ENCODE measurements at places on chromosomes 2 and 18.

GRCh38 chr2:240956171-240956934 lies 42.1 kb upstream of the SNED1 start:
- H3K4me1 ChIP-seq = no peaks in the 10 kb centered on the region
- peak; percentile 1 for DNase-seq
- H3K27me3 ChIP-seq = peaks cover 21% of the 10 kb centered on the region
- no peak overlapping the region for H3K27ac ChIP-seq
- no peak overlapping the region for H3K4me3 ChIP-seq

DNA sequence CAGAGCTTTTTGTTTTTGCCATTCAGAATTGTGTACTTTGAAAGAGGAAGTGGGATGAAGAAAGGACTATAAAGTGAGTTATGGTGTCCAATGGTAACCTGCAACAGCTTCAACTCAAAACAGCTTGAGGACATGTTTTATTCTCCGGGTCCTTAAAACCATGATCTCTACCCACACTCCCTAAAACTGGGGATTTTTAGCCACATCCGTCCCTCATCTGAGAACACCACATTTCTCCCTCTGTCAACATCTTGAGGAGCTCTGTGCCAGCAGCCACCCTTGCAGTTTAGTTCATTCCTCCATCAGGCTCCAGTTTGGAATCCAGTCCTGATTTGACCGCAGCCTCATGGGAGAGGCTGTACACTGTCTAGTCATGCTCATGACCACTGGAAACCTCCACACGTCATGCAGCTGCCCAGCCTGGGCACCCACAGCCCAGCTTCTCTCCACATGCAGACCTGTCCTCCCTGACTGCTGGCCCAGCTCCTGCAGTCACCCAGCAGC lies 62.6 kb downstream of the C18orf63 start:
- H3K27ac ChIP-seq = no peak overlapping the region
- H3K27me3 ChIP-seq = peaks cover 19% of the 10 kb centered on the region
- DNase-seq = no peak
- no peak overlapping the region for H3K4me3 ChIP-seq
- no peaks in the 10 kb centered on the region for H3K36me3 ChIP-seq

DNA sequence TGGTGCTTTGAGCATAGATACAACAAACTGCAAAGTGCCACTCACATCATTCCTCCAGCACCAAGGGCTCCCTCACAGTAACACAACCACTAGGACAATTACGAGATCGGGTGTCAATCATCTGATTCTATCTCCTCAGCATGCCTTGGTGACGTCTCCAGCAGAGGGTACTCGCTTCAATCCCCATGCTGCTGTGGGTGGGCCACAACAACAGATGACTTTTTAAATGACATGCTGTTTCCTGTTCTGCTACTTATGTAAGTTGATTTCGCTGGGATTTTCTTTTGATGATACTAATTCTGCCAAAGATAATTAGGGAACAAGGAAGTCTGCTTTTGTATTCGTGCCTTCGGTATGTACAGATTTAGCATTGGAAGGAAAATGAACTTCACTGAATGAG lies 1113.0 kb downstream of the BCL11A start:
- no peak for DNase-seq
- peaks cover 5% of the 10 kb centered on the region for H3K4me1 ChIP-seq
- no peaks in the 10 kb centered on the region for H3K27me3 ChIP-seq
- H3K27ac ChIP-seq = no peak overlapping the region
- no peak overlapping the region for H3K4me3 ChIP-seq

GRCh38 chr2:225006730-225007129 lies 35.5 kb downstream of the DOCK10 start:
- H3K4me3 ChIP-seq = no peak overlapping the region
- no peaks in the 10 kb centered on the region for H3K4me1 ChIP-seq
- H3K36me3 ChIP-seq = no peaks in the 10 kb centered on the region
- H3K27ac ChIP-seq = no peak overlapping the region
- DNase-seq = no peak
- H3K27me3 ChIP-seq = no peaks in the 10 kb centered on the region

- no peak for DNase-seq
- H3K4me3 ChIP-seq = no peak overlapping the region
- H3K27ac ChIP-seq = no peak overlapping the region
- peaks cover 5% of the 10 kb centered on the region for H3K4me1 ChIP-seq
- no peaks in the 10 kb centered on the region for H3K36me3 ChIP-seq
Observed at GRCh38 chr2:98691303-98691702, 39.6 kb downstream of the MGAT4A start.

- DNase-seq = no peak
- no peak overlapping the region for H3K27ac ChIP-seq
Observed at GRCh38 chr2:468648-469336, 180.9 kb upstream of the ALKAL2 start.

- H3K27me3 ChIP-seq = no peaks in the 10 kb centered on the region
- no peaks in the 10 kb centered on the region for H3K36me3 ChIP-seq
- no peak overlapping the region for H3K4me3 ChIP-seq
- no peak for DNase-seq
- H3K27ac ChIP-seq = no peak overlapping the region
Observed at GRCh38 chr18:33239298-33239697, 201.2 kb downstream of the CCDC178 start.

DNA sequence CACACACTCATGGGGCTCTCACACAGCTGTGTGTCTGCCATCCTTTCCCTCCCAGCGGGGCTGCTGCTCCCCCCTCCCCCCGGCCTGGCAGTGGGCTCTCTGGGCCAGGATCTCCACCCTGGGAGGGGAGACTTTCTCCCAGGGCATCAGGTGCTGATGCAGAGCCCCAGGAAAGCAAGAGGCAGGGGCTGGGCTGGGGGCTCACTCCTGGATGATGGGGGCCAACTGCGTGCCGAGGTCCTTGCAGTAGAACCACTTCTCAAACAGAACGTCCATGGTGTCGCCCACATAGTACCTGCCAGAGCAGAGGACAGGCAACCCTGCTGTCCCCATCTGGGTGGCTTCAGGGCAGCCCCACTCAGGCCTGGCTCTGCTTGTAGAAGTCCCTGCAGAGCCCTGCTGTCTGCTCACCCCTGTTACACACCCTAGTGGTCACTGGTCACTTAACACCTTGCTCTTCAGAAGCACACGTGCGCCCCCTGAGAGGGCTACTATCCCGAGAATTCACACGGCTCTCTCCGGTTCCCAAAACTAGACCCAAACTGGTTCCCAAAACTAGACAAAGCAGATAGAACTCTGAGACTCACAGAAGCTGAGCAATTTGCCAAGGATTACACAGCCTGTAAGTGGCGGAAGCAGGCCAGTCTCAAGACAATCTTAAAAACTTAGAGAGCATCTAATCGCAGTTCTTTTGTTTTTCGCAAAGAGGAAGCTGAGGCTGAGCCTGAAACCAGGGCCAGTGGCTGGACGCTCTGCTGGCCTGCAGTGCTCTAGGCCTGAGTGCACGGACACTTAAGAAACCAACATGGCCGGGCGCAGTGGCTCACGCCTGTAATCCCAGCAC lies 6.6 kb upstream of the OXER1 start:
- DNase-seq = no peak
- H3K27ac ChIP-seq = no peak overlapping the region
- H3K27me3 ChIP-seq = no peaks in the 10 kb centered on the region
- H3K4me3 ChIP-seq = no peak overlapping the region
- H3K36me3 ChIP-seq = no peaks in the 10 kb centered on the region

- H3K27ac ChIP-seq = no peak overlapping the region
- H3K27me3 ChIP-seq = peaks cover 23% of the 10 kb centered on the region
- H3K36me3 ChIP-seq = no peaks in the 10 kb centered on the region
- no peak overlapping the region for H3K4me3 ChIP-seq
- DNase-seq = no peak
Observed at GRCh38 chr2:41828052-41828643, 219.7 kb upstream of the PKDCC start.

DNA sequence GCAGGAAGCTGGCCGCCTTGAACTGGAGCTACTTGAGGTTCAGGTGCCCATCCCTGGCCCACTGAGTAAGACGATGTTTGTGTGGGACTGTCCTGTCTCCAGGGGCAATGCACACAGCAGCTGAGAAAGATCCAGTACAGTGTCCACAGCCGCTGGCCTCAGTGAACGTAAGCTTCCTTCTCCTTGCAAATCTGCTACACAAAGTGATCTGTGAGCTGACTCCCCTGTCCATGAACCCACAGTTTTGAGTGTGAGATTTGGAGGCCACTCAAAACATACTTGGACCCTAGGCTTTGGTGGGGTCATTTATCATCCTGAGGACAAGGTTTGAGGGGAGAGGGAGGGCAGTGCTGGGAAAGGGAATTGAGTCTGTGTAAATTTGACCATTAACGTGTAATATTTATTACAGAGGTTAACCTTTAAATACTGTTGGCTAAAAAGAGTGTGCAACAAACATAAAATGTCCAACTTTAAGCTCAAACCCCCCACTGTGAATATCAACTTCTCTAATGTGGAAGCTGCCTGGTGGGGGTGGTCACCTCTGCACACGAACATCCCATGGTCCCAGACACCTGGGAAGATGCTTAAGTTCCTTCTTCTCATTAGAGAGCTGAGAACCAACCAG lies 4.9 kb upstream of the CYS1 start:
- peaks cover 11% of the 10 kb centered on the region for H3K4me1 ChIP-seq
- DNase-seq = no peak
- no peak overlapping the region for H3K27ac ChIP-seq

GRCh38 chr2:77995161-77995560 lies 473.0 kb upstream of the LRRTM4 start:
- no peaks in the 10 kb centered on the region for H3K27me3 ChIP-seq
- no peak for DNase-seq
- H3K27ac ChIP-seq = no peak overlapping the region
- no peaks in the 10 kb centered on the region for H3K4me1 ChIP-seq
- H3K4me3 ChIP-seq = no peak overlapping the region

DNA sequence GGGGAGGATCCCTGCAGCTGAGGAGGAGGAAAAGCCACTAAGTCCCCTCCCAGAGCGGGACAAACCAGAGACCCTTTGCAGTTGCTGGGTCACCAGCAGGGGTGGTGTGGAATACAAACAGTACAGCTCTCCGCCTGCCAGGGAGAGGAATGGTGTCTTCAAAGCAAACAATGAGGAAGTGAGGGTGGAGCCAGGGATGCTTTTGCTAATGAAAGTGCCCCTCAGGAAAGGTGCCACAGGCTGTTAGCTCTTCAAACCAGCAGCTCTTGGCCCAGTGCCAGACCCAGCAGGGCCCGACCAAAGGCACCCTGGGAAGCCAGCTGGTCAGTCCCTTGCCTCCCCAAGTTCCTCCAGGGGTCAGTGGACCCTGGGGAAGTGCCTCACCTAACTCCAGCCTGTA lies 102.8 kb downstream of the HIBCH start:
- peak; percentile 40 for DNase-seq
- H3K36me3 ChIP-seq = peaks cover 14% of the 10 kb centered on the region
- H3K27ac ChIP-seq = no peak overlapping the region
- H3K27me3 ChIP-seq = no peaks in the 10 kb centered on the region
- H3K4me3 ChIP-seq = no peak overlapping the region

DNA sequence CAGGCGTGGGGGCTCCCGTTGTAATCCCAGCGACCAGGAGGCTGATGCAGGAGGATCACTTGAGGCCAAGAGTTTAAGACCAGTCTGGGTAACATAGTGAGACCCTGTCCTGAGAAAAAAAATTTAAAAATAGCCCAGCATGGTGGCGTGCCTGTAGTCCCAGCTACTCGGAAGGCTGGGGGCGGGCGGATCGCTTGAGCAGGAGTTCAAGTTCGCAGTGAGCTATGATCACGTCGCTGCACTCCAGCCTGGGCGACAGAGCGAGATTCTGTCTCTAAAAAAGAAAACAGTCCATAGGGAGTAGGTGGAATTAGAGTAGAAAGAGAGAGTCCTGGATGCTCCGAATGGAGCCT lies 325 bp upstream of the TTLL4 start:
- peak overlapping the region; percentile 92 for H3K4me3 ChIP-seq
- peaks cover 2% of the 10 kb centered on the region for H3K36me3 ChIP-seq
- no peak overlapping the region for H3K27ac ChIP-seq
- no peak for DNase-seq

DNA sequence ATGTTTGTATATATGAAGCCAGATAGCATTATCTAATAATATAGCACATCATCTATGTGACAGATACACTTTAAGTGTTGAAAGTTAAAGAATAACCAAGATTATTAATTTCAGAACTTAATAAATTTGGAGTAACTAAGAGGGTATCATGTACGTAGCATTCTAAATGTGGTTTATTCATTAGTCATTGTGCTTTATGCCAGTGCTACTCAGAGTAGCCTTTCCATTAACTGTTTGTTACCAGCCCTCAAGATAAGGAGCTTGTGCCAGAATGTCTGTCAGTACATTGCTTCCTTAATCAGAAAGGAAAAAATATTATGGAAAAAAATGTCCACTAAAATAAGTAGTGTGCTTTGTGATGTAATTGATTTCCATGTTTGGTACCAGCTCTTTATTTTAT lies 94.9 kb upstream of the TWSG1 start:
- peaks cover 12% of the 10 kb centered on the region for H3K36me3 ChIP-seq
- no peak overlapping the region for H3K4me3 ChIP-seq
- no peaks in the 10 kb centered on the region for H3K4me1 ChIP-seq
- H3K27me3 ChIP-seq = no peaks in the 10 kb centered on the region
- H3K27ac ChIP-seq = no peak overlapping the region
- no peak for DNase-seq

DNA sequence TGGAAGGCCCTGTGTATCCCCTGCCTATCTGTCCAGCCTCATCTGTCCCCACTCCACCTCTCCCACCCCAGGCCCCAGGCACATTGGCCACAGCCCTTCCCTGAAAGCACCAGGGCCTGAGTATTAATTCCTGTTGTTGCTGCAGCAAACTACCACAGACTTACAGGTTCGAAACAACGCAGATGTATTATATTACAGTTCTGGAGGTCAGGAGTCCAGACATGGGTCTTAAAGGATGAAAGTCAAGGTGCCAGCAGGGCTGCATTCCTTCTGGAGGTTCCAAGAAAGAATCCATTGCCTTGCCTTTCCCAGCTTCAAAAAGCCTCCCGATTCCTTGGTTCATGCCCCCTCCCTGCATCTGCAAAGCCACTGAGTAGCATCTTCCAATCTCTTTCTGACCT lies 78.7 kb upstream of the LAPTM4A start:
- H3K27me3 ChIP-seq = peaks cover 29% of the 10 kb centered on the region
- H3K4me3 ChIP-seq = no peak overlapping the region
- H3K4me1 ChIP-seq = no peaks in the 10 kb centered on the region
- H3K27ac ChIP-seq = no peak overlapping the region
- DNase-seq = no peak
- H3K36me3 ChIP-seq = no peaks in the 10 kb centered on the region

- H3K4me3 ChIP-seq = no peak overlapping the region
- H3K27ac ChIP-seq = no peak overlapping the region
- no peaks in the 10 kb centered on the region for H3K27me3 ChIP-seq
- H3K36me3 ChIP-seq = no peaks in the 10 kb centered on the region
Observed at GRCh38 chr18:47758000-47758399, 172.5 kb downstream of the SMAD2 start.

- H3K27ac ChIP-seq = no peak overlapping the region
- H3K27me3 ChIP-seq = no peaks in the 10 kb centered on the region
Observed at GRCh38 chr2:120134263-120134662, 88.9 kb downstream of the TMEM185B start.

Measured in DND-41 (cell line).